ENCODE measurements at places on chromosomes 11 and 22.

GRCh38 chr11:117521974-117522373 is 194.3 kb downstream of the CEP164 start:
- DNase-seq = no peak

DNA sequence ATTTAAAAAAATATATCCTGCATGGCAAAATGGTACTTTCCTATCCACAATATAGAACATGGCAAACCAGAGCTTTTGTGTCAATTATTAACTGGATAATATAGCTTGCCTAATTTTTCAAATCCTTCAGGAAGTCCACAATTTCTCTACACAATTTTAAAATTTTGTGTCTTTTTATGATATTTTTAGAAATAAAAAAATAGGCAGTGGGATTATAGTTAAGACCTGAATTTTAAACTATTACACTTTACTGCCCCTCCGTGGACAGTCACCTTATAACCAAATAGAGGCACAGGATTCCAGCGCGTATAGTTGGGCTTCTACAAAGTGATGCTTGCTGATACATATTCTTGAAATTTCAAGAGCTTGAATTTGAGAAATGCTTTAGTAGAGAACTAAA is 2.1 kb upstream of the DMC1 start:
- peak; percentile 2 for DNase-seq

GRCh38 chr11:76150141-76150540 is 56.2 kb downstream of the WNT11 start:
- DNase-seq = no peak

GRCh38 chr11:119765628-119766027 is 36.6 kb upstream of the NECTIN1 start:
- no peak for DNase-seq

DNA sequence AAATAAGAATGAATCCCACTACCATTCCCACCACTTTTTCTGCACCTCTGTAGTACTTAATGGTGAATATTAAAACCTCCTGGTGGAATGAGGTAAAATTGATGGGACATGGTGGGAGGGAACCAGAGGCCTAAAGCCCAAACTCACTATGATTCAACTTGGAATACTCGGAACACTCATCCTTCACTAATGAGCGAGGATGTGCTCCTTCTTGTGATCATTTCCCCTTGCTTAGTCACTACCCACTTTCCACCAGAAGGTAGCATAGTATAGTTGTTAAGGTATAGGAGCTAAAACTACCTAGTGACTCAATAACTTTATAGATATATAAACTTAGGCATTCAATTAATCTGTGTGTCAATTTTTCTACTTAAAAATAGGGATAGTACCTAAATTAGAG is 728.9 kb downstream of the OPCML start:
- DNase-seq = no peak

DNA sequence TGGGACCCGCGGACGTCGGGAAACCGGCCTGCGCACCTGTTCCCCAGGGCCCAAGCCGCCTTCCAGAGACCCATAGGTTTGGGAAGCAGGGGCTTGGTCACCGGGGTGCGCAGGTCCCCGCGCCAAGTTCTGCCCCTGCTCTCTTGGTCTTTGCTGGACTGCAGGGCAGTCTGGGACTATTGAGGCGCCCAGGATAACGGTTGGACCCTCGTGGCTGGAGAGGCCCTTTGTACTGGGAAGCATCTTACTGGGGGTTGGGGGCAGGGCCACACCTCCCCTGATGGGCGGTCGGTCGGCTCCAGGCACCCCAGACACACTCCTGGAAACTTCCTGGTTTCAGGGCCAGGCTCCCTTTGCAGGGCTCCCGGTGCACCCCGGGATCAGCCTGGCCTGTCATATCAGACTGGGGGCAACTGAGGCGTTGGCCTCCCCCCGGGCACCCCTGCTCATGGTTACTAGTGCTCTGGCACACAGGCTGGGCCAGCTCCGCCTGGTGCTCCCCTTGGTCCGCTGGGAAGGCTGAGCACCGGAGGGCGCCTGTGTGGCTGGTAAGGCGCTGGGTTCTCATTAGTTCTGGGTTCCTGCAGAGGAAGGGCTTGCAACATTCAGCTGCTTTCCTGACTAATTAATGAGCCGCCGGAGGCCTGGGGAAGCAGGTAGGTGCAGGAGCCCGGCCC is 1250.5 kb downstream of the BRD1 start:
- DNase-seq = no peak

DNA sequence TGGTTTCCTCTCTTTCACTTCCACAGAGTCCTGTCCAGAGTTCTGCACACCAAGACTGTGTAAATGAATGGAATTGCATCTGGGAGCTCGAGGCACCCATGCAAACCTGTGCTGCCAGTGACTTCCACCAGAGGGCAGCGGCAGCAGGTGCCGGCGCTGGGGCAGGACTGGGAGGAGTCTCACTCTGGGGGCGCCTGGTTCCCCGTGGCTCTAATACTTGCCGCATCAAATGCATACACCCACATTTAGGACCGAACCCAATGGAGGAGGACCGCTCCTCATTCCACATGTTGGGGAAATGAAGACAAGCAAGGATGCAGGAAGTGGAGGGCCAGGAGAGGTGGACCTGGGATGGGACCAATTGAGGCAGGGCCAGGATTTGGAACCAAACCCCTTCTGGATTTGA is 1.1 kb upstream of the CD6 start:
- DNase-seq = no peak

DNA sequence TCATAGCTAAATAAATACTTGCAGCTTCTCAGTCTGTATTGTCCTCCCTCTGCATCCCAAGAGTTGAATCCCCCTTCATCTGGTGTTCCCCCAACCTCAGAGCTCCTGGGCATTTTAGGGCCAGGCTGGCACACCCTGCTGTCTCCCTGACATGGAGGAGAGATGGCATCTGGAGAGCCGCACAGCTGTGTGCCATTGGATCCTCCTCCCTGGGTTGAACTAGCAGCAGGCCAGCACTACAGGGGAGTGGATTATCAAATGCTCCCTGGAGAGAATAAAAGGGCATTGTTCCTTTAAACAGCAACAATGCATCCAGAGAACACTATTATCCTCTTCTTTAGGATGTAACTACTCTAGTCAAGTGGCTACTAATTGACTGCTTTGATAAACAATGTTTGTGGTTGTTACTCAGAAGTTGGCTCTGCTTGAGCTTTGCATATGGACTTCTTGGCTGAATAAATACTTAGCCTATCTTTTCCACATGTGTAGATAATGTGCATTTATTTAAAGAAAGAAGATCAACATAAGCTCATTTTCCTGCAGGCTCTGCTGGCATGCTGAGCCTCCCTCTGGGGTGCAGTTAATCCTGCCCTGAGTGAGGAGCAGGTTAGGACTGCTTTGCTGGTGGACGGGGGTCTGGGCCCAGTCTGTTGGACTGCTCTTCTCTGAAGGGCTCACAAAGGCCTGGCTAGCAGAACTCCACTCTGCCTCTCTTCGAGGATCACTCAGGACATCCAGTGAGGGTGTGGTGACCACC is 897.2 kb downstream of the TBC1D22A start:
- no peak for DNase-seq

- DNase-seq = no peak
These were observed 61.3 kb downstream of the RCN1 start for GRCh38 chr11:32152216-32152615.

DNA sequence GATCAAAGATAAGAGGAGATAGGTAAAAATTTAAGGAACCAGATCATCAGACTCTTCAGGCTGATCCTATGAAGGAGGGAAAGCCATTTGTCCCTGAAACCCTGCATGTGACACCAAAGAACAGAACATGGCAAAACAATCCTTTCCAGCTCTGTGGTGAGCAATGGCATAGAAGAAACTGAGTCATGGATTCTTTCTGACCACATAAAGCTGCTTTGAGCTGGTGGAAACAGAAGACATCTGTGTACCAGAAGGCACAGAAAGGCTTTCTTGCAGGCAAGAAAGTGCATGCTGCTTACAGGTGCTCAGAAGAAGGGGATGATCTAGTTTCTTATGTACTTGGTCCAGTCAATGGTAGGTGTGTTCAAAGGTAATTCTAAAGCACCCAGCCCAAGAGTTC is 45.0 kb upstream of the APOA1 start:
- DNase-seq = no peak

GRCh38 chr22:40250608-40251007 is 72.9 kb downstream of the TNRC6B start:
- DNase-seq = no peak

DNA sequence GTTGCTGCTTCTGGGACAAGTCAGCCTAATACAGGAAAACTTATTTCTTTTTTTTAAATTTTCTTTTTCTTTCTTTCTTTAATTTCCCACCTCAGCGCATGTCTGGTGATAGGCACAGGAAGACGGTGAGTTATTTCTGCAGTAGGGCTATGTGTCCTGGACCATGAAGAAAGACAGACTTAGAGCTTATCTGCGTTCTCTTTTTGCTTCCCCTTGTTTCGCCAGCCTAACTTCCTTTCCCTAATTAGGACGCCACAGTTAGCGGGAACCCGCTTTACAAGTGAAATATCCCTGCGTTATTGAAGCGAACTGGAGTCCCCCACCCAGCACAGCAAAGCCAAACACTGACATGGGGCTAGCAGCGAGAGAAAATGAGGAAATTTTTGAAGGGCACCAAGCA is 8.6 kb downstream of the OR6M1 start:
- DNase-seq = no peak

GRCh38 chr11:124864176-124864891 is 898 bp upstream of the ROBO3 start:
- DNase-seq = no peak

DNA sequence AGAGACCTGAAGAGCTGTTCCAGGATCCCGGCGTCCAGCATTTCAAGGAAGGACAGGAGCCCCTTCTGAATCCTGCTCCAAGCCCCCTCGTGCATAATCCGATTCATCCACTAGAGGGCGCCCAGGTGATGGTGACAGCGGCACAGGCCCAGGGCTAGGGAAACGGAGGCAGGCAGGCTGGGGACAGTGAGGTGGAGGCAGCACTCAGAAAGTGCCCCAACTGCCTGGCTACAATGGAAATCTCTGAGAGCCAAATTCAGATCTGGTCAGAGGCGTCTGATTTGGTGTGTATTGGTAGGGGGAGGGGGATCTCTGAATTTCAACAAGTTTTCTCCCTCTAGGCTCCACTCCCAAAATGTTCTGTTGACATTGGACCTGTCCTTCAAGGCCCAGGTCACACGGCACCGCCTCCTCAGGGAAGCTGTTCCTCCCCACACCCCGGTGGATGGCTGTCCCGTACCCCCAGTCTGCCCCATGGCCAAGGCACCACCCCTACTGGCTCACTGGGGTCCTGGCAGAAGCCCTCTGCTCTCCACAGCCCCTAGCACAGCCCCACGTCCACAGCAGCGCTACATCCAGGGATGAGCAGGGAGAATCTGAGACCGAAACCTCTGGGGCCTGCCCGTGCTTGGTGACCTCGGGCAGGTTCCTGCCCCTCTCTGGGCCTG is 142.9 kb downstream of the CRYBB2 start:
- DNase-seq = peak; percentile 51

- no peak for DNase-seq
These were observed 813.7 kb downstream of the NTM start for GRCh38 chr11:132184079-132184478.

GRCh38 chr11:114062272-114062671 is 2.8 kb downstream of the ZBTB16 start:
- DNase-seq = no peak

- no peak for DNase-seq
These were observed 3.9 kb upstream of the EHF start for GRCh38 chr11:34616830-34617504.

DNA sequence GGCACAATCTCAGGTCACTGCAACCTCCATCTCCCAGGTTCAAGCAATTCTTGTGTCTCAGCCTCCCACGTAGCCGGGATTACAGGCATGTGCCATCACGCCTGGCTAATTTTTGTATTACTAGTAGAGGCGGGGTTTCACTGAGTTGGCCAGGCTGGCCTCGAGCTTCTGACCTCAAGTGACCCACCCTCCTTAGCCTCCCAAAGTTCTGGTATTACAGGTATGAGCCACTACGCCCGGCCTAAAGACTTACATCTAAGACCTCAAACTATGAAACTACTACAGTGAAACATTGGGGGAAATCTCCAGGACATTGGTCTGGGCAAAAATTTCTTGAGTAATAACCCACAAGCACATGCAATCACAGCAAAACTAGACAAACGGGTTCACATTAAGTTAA is 13.8 kb upstream of the FAM181B start:
- no peak for DNase-seq

GRCh38 chr22:20599117-20599516 is 91.7 kb downstream of the MED15 start:
- DNase-seq = no peak

DNA sequence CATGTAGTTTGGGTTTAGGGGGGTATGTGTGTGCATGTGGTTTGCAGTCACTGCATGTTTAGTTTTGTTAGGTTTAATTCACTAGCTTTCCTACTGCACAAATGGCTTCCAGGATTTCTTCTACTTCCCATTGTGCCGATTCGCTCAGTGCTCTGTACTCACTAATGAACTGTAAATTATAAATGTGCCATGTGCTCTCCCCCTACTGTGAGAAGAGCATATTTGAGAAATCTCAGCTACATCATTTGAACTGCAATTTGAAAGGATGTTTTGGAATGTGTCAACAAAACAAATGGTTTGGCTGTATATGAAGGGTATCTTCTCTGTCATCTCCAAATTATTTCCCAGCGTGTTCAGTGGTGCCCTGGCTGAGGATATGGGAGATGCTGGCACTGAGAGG is 28.1 kb downstream of the CYB5R2 start:
- no peak for DNase-seq

GRCh38 chr22:44085743-44086270 is 61.7 kb downstream of the PARVB start:
- no peak for DNase-seq

DNA sequence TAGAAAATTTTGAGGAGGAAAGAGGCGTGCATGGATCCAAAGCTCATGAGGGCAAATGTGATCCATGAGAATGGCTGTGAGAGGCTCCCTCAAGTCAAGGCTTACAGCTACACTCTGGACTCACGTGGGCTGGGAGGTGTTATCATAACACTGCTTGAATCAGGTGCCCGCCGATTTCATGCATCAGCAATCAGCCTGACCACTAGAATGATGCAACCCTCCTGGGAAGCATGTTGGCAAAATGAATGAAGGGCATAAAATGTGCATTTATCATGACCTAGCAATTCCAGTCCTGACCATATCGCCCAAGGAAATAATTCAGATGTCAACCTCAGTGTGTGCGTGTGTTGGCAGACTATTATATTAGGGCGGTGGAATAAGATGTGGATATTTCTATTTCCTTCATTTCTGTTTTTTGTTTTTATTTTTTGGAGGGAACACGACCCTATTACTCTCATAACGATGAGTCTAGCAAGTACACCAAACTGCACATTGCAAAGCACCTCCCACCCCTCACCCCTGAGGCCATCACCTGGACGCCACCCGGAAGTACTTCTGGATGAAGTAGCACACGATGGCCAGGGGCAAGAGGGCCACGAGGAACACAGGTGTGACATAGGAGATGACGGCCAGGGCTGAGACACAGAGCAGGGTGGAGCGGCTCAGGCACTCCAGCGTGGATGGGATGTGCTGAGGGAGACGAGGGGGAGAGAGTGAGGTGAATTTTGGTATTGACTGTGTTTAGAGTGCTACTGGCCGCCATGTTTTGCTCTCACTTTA is 15.7 kb upstream of the KCNJ11 start:
- no peak for DNase-seq

DNA sequence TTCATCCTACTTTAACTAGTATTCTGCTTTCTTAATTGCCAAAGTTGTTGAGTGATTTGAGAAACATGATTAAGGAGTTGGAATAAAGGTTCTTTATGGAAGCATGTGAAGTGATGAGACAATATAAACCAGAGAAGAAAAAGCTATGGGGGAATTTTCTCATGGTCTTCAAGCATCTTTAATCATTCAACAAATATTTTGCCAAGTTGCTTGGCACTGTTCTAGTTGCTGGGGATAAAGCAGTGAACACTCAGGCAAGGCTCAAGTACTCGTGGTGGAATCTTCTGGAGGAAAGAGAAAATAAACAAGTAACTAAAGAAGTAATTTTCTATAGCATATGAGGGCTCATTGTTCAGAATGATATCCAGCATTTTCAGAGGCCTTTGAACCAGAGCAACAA is 9.2 kb upstream of the PIWIL4 start:
- DNase-seq = no peak

Measured in NCI-H446 (cell line).